Suppressor macrophage (primary cell): ENCODE measurements at places on chromosomes 7 and 10.

DNA sequence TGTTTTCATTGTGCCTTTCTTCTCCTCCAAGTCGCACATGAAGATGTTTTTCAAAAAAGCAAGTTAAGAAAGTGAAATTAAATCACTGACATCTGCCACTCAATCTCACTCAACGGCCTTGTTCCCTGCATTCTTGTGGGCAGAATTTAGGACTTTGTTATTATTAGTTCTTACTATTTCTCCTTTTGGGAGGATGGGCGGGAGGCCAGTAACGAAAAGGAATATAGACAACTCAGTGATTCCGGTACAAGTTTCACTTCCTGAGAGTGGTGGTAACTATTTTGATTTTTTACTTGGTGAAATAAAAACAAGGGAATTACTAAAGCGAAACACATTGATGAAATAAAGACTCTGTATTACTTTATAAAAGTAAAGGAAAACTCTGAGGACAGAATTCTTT is 231.9 kb upstream of the HABP2 start:
- peak; percentile 90 for DNase-seq

DNA sequence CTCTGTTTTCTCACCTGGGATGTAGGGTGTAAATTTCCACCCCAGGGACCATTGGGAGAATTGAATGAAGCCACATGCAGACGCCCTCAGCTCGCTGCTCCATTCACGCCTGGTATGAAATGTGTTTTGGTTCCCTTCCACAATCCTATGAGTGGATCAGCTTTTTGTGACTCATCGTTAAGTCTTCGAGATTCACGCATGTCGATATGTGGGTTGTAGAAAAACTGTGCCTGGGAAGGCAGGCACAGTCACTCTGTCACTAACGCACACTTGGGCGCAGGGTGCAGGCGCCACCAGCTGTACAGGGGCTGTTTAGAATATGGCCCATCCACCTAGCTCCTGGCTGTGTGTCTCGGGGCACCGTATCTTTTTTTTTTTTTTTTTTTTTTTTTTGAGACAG is 64.2 kb upstream of the SH2B2 start:
- no peak for DNase-seq

GRCh38 chr7:3102159-3102558 is 58.5 kb upstream of the CARD11 start:
- DNase-seq, result no peak

DNA sequence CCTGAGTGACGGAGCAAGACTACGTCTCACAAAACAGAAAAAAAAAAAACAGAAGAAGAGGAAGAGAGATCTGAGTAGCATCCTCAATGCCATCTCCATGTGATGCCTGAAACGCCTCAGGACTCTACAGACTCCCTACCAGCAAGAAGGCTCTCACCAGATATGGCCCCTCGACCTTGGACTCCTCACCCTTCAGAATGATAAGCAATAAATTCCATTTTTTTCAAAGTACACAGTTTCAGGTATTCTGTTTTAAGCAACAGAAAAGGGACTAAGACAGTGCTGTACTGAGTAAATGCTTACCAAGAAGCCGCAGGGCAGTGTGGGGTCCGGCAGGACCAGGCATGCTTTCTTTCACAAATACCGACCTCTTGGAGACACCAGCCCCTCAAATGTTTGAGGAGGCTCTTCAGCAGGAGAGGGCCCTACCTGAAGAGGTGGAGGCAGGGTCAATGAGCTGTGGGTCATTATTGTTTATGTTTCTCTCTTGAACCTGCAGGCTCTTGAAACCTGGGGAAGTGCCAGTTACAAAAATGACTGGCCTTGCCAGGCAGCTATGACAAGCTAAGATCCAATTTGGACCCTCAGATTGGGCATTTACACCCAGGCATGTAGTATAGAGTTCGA is 204.1 kb upstream of the LYZL1 start:
- no peak for DNase-seq

DNA sequence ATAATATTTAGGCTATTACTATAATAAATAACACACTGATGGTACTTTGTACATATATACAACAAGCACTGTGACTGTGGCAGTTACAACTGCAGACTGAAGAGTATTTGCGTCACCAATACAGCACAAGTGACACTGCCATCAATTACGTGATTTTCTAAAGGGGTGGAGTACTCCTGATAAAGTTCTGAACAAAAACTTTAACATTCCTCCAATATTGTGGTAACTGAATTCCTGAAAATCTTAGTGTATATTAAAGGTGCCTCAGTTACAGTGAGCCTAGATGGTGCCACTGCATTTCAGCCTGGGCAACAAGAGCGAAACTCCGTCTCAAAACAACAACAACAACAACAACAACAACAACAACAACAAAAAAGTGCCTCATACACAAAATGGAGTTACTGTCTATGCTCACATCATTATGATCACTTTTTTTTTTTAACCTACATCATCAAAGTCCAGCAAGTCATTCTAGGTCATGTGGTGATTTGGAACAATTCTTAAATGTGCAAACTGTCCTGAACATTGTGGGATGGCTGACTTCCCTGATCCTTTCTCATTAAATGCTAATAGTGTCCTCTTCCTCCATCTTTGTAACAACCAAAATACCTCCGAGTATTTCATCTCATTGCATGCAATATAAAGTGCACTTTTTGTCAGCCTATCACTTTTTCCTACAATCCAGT is 15.1 kb downstream of the BRAF start:
- DNase-seq, result no peak

- no peak for DNase-seq
Measured at GRCh38 chr10:122768389-122768745, 68.7 kb upstream of the C10orf120 start.

GRCh38 chr7:90532231-90532929 is 62.9 kb downstream of the PTTG1IP2 start:
- DNase-seq, result no peak

DNA sequence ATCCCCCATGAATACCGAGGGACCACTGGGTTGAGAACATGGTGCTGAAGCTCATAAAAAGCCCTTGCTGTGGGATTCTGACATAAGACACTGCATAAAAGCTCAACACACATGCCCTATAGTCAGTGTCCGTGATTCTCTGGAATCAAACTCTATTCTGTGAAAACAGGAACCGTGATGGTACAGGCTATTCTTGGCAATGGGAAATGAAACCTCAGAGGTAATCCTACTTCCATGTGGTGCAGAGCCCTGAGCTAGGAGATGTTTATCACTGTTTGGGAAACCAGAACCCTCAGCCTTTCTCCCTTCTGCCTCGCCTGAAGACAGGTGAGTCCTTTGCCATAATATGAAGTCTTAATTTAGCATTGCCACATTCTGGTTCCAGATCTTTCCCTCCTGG is 80.8 kb upstream of the PRSS1 start:
- DNase-seq, result peak; percentile 46

GRCh38 chr10:132144086-132144485 is 42.7 kb upstream of the DPYSL4 start:
- DNase-seq, result no peak

DNA sequence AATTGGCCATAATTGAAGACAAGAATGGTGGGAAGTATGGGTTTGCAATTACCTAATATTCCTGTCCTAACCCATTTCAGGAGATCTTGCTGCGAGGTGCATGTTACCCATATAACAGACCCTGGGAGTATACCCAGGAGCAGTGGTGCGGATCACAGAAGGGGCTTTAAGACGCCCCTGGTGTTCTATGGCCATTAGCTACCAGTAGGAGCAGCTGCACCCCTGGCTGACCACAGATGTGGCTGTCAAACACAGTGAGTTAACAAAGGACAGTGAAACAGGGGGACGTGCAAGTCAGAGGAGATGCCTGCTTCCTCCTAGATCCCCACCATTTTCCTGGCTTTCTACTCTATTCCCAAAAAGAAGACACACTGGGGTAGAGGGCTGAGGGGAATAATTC is 25.2 kb downstream of the AOC1 start:
- no peak for DNase-seq

GRCh38 chr7:91019686-91020385 is 244.4 kb upstream of the FZD1 start:
- no peak for DNase-seq

DNA sequence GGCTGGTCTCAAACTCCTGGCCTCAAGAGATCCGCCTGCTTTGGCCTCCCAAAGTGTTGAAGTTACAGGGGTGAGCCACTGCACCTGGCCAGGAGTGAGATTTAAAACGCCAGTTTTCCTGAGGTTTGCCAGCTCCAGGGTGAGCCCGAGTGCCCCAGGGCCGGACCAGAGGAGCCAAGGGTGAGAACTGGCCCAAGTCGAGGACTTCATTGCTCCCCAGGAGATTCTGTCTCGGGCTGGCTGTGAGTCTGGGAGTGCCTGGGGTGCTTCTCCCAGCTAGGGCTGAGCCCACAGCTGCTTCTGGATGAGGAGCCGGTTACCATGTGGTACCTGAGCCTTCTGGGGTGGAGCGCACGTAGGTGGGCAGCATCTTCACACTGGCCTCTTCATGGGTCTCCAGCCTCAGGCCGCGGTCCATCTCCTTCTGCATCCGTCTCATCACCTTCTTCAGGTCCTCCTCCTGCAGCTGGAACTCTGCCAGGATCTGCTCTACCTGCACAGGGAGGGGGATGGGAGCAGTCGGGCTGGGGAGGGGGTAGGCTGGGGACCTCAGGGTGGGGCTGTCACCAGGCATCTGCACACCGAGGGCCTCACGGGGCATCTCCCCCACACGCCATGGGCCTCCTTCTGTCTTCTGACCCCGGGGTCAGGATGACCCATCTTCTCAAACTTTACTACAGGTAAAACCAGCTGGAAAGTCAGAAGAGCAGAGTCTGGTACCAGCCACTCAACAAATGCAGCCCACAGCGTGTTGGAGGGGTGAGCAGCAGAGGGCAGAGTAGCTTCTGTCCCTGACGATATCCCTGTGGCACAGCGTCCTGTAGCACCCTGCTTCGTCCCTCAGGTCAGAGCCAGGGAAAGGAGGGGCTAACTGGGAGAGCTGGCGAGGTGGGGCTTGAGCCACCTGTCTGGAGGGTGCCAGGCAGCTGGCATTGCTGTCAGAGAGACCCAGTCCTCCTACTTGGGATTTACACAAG is 12.1 kb upstream of the MYL7 start:
- no peak for DNase-seq

DNA sequence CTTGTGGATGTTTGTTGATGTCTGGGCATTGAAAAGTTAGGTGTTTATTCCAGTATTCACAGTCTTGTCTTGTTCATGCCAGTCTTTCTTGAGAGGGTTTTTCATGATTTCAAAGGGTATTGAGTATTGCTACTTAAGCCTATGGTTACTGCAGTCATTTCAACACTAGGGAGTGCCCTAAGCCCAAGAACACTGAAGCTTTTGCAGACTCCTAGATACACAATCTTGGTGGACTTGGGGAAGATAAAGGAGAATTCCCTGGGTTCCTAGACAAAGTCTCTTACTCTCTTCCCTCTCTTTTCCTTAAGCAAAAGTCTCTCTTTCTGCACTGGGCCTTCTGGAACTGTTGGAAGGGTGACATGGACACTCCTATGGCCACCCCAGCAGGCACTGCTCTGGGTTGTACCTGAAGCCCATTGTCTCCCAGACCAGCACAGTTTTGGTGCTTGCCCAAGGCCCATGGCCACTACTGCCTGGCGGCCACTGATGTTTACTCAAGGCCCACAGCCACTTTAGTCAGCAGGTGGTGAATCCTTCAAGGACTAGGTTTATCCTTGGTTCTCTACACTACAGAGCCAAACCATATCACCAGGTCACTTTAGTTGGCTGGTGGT is 24.9 kb downstream of the SAMD9 start:
- DNase-seq, result peak; percentile 44

DNA sequence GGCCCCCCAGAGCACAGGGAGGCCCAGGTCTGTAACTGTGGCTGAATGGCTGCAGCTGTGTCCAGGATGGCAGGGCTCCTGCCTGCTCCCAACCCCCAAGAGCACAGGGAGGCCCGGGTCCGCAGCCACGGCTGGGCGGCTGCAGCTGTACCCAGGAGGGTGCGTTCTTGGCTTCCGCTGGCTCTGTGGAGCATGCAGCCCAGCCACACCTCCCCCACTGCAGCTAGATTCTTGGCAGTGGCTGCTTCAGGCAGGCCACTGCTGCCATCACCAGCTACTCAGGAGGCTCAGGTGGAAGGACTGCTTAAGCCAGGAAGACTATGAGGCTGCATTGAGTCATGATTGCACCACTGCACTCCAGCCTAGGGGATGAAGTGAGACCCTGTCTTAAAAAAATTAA is 27.9 kb downstream of the C7orf25 start:
- no peak for DNase-seq

GRCh38 chr10:80529604-80530003 is 8.1 kb upstream of the SH2D4B start:
- peak; percentile 88 for DNase-seq
